GM23248 (cell line): ENCODE measurements at places on chromosomes 13 and 19. TPM values are rescaled to one million over a fixed set of nuclear protein-coding genes. Genes with fewer than 3 reads are reported as not detected.

KLK3 gene
- polyA plus RNA-seq, result not detected in 2 replicates

JAK3 gene
- 4.1 and 5.0 TPM in 2 replicates for polyA plus RNA-seq

- no peak overlapping the region for H3K4me3 ChIP-seq
- H3K36me3 ChIP-seq, result no peaks in the 10 kb centered on the region
- peaks cover 26% of the 10 kb centered on the region; the same call in 1 of the 2 replicates for H3K27me3 ChIP-seq
- no peaks in the 10 kb centered on the region for H3K4me1 ChIP-seq
- H3K27ac ChIP-seq, result no peak overlapping the region
Observed at GRCh38 chr13:25971459-25972145, 80.2 kb downstream of the SHISA2 start.

DNA sequence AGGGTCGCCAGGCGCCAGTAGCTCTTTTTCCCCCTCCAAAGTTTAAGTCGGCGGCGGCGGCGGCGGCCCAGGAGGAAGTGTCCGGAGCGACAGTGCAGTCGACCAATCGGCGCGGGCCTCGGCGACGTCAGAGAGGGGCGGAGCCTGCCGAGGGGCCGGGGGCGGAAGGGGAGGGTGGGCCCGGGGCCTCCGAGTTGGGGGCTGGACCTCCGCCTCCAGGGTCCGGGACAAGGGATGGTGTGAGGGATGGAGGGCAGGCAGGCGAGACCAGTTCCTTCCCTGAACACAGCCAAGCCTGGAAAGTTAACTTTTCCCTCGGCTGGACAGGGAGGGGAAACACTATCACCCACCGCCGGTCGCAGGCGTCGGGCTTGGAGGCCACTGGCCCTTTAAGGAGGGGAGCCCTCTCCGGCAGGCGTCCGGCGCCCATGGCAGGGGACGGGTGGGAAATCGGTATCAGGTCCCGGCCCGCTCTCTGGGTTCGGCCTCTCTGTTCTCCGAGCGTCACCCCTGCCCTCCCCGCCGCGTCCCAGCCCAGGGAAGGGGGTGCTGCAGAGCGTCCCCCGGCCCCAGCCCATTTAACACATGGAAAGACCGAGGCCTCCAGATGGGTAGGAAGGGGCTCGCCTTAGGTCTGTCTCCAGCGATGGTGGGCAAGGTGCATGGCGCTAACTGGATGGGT, at the start of gene PRKD2:
TSS of gene PRKD2 (minus strand) at position 81 of the 682 bp plus-strand sequence. CDS start 744 bp downstream, outside the sequence.
- peak within 1 kb of the TSS; percentile 84 for H3K4me3 ChIP-seq
- peak; percentile 89 for DNase-seq
- H3K4me1 ChIP-seq, result peaks cover 10% of the 10 kb centered on the region; the same call in 1 of the 2 replicates
